ENCODE measurements at places on chromosomes 4 and X. TPM values are rescaled to one million over a fixed set of nuclear protein-coding genes. Genes with fewer than 3 reads are reported as not detected.
A peak's percentile ranks its signal among the peaks of the same experiment; 100 is the strongest.

DNA sequence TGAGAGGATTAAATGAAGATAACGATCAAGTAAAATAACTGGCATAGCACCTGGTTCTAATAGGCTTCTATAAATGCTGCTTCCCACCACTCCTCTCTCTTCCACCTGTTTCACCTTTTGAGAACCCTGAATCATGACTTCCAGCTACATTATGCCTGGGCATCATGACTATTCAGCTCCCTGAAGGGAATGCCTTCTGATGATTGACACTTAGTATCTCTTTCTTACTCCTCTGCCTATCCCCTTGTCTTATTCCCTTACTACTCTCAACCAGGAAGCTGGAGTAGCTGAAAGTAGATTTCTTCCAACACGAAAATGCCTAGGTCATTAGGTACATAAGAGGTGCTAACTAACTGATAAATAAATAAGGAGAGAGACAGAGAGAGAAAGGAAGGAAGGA, 24.7 kb upstream of the CXCL8 start:
- no peak overlapping the region for H3K4me3 ChIP-seq
- peaks cover 4% of the 10 kb centered on the region for H3K4me1 ChIP-seq
- no peaks in the 10 kb centered on the region for H3K27me3 ChIP-seq
- no peaks in the 10 kb centered on the region for H3K36me3 ChIP-seq

The MAGEA8 gene
- not detected for total RNA-seq

The CLDN22 gene
- not detected for total RNA-seq

GRCh38 chrX:107677909-107678308, 49.6 kb downstream of the PRPS1 start:
- H3K36me3 ChIP-seq: no peaks in the 10 kb centered on the region
- no peak overlapping the region for H3K4me3 ChIP-seq
- H3K27ac ChIP-seq: no peak overlapping the region

The ELF2 gene
- total RNA-seq: 56.5 TPM

GRCh38 chrX:7261672-7262332, 113.8 kb upstream of the PUDP start:
- H3K27ac ChIP-seq: peak overlapping the region; percentile 63
- no peaks in the 10 kb centered on the region for H3K27me3 ChIP-seq
- H3K36me3 ChIP-seq: peaks cover 15% of the 10 kb centered on the region
- H3K4me1 ChIP-seq: peaks cover 10% of the 10 kb centered on the region

The MAP9 gene
- total RNA-seq: 33.2 TPM

DNA sequence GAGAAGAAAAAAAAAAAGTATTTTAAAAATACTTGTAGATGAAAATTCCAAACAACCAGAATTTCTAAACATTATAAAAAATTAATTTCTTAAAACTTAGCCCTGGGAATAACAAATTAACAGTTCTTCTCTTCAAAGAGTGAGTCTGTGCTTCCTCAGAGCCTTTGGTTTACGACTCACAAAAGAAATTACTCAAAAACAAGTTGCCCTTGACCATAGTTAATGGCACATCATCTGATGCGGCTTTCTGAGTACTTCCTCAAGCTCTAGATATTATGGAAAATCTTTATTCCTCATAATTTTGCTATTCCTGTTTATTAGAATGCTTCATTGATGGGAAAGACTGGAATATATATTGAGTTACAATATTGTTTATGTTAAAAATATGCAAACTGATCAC, 23.7 kb downstream of the TAPT1 start:
- H3K4me3 ChIP-seq: no peak overlapping the region
- no peaks in the 10 kb centered on the region for H3K36me3 ChIP-seq
- no peak for DNase-seq
- no peak overlapping the region for H3K27ac ChIP-seq
- no peaks in the 10 kb centered on the region for H3K27me3 ChIP-seq

DNA sequence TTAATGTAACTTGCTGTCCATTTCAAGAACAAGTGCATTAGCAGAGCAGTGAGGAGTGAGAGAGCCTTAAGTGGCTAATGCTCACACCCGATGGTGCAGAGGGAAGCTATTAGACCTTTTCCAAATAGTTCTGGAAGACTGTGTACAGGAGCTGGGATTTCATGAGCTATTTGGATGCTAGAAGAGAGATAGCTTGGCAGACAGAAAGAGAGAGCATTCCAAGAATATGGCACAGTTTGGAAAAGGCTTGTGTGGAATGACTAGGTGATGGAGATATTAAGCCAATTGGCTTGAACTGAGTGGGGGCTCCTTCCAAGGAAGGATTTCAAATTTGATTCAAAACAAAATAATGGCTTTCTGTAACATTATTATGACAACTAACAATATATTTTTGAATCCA, 1097.2 kb upstream of the TENM3 start:
- no peaks in the 10 kb centered on the region for H3K36me3 ChIP-seq
- H3K4me1 ChIP-seq: no peaks in the 10 kb centered on the region
- H3K4me3 ChIP-seq: no peak overlapping the region

GRCh38 chr4:69051576-69051943, 44.7 kb upstream of the UGT2B7 start:
- H3K4me1 ChIP-seq: peaks cover 16% of the 10 kb centered on the region
- DNase-seq: no peak
- H3K36me3 ChIP-seq: peaks cover 5% of the 10 kb centered on the region
- no peak overlapping the region for H3K27ac ChIP-seq

GRCh38 chrX:123665197-123665596, 67.7 kb downstream of the THOC2 start:
- H3K36me3 ChIP-seq: peaks cover 43% of the 10 kb centered on the region
- H3K27ac ChIP-seq: no peak overlapping the region
- no peak for DNase-seq
- H3K4me3 ChIP-seq: no peak overlapping the region

DNA sequence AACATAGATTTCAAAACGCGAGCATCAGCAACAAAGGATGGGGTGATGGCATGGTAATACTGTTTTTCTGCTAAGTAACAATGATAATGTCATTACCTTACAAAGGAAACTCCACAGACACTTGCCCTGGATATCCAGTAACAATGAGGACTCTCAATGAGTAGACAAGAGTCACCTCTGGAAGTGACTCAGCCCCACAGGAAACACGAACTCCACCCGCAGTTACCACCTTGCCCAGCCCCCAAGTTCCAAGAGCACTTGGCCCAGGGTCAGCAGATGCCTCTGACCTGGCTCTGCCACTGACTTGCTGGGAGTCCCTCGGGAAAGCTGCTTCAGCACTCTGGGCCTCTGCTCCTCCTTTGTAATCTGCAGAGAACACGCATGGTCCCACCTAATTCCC, 110.3 kb upstream of the MAP3K15 start:
- no peak overlapping the region for H3K27ac ChIP-seq
- H3K36me3 ChIP-seq: no peaks in the 10 kb centered on the region
- peaks cover 6% of the 10 kb centered on the region for H3K4me1 ChIP-seq

- no peak within 1 kb of the TSS for H3K27ac ChIP-seq
- peaks cover 30% of the 10 kb centered on the region for H3K27me3 ChIP-seq
- peaks cover 4% of the 10 kb centered on the region for H3K4me1 ChIP-seq
- H3K36me3 ChIP-seq: no peaks in the 10 kb centered on the region
- H3K4me3 ChIP-seq: peak within 1 kb of the TSS; percentile 74
Observed at GRCh38 chrX:148500423-148501385, at the start of gene AFF2. Gene AFF2, plus strand, starts transcription at chrX:148500617. Its CDS starts 481 bp downstream, at chrX:148501098.

The AGTR2 gene
- not detected for total RNA-seq

The OPRPN gene
- not detected for total RNA-seq

- H3K4me1 ChIP-seq: no peaks in the 10 kb centered on the region
- H3K36me3 ChIP-seq: no peaks in the 10 kb centered on the region
- H3K4me3 ChIP-seq: no peak overlapping the region
- H3K27ac ChIP-seq: no peak overlapping the region
- no peaks in the 10 kb centered on the region for H3K27me3 ChIP-seq
- no peak for DNase-seq
Observed at GRCh38 chr4:174538123-174538875, 16.0 kb upstream of the HPGD start.

The MFAP3L gene
- 3.4 TPM for total RNA-seq

GRCh38 chr4:76606645-76607265, 171.7 kb downstream of the SHROOM3 start:
- H3K27me3 ChIP-seq: no peaks in the 10 kb centered on the region
- no peak overlapping the region for H3K4me3 ChIP-seq
- no peak for DNase-seq

Measured in progenitor cell of endocrine pancreas (in vitro differentiated cells).